Fibroblast of villous mesenchyme (primary cell): ENCODE measurements at places on chromosomes 1 and 21.

DNA sequence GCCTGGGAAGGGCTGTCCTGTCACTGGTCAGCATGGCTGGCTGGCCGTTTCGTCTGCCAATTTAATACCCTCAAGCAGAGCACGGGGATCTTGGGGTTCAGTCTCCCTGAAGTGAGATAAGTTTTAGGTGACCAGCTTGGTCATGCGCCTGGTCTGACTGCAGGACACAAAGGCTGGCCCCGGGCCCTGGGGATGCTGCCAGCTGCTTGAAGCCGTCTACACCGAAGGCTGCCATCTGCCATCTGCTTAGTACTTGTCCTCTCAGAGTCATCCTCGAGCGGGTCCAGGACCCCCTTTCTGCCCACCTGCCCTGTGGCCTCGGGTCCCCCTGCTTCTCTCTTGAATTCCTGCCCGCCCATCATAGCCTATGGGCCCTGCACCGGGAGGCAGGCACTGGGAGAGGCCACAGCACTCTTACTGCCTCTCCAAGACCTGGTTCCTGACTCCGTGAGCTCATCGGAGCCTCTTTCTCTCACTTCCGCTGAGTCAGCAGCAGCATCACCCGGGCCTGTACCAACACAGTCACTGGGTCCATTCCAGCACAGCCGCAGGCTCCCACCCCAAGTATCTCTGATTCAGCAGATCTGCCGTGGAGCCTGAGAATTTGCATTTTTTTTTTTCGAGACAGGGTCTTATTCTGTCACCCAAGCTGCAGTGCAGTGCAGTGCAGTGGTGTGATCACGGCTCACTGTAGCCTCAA, 7.0 kb downstream of the FBLIM1 start:
- peak; percentile 88 for DNase-seq

GRCh38 chr21:33069994-33070743, at the start of gene OLIG1:
Gene OLIG1 (plus strand): TSS chr21:33070141. CDS start chr21:33070247, 106 bp downstream.
- DNase-seq: peak; percentile 4

GRCh38 chr1:67685558-67686266, 711 bp downstream of the GADD45A start:
- peak; percentile 38 for DNase-seq

DNA sequence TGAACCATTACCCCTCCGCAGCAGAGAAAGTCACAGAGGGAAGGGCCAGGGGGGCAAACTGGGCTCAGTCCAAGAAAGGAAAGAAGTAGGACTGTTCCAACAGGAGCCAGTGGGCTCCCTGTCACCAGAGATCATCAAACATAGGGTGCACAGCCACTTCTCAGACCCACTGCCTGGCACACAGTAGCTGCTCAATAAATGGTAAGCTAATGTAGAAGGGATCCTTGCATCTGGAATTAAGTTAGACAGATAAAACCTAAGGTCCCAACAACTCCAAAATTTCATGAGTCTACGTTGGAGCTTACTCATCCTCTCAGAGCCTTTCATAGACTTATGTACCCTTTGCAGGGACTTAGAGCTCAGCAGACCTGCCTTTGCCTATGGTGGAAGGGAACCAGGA, 3.5 kb downstream of the BLACAT1 start:
- no peak for DNase-seq

DNA sequence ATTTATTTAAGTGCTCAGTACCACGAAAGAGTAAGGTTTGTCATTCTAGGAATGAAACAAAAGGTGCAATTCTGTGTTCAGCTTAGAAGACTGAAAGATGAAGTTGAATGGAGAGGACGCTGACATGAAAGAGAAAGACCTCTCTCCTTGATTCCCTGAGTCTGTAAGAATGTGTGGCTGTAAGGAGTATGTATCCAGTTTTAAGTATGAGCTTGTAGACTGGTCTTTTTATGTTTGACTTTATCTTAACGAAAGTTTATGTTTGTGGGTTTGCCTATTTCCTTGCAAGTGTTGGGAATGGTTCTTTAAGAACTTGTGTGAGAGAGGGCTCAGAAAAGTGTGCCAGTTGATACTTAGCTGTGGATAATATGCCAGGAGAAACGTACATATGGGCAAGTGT, 1.4 kb downstream of the CHD1L start:
- DNase-seq: peak; percentile 63

- DNase-seq: peak; percentile 62
These were observed 50.1 kb downstream of the BRWD1 start for GRCh38 chr21:39263372-39263771.

GRCh38 chr1:2055911-2056575, 5.8 kb downstream of the PRKCZ start:
- no peak for DNase-seq

DNA sequence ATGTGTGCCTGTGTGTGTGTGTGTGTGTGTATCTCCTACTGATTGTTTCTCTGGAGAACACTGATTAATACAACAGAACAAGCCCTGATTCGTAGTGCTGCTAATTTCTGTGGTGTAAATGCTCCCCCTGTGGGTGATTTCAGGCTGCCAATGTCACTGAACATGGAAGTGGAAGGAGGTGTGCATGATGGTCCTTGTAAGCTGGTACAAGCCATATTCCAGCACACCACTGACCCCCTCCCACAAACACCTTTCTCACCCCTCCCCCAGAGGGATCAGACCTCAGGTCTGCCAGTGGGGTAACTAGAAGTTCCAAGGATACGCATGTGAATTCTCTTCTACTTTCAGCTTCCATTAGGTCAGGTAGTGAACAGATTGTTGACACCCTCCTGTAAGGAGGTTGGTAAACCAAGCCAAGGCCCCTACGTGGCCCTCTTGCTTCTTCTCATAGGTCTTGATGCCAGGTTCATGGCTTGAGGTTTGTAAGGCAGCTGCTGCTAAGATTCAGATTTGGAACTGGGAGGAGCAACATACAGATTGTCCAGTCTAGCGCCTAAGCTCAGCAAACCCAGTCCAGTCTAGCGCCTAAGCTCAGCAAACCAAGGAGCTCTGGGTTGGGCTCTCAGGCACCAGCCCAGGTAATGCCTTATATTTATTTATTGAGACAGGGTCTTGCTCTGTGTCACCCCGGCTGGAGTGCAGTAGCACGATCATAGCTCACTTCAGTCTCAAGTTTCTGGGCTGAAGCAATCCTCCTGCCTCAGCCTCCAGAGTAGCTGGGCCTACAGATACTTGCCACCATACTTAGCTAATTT, 38.7 kb downstream of the DHCR24 start:
- no peak for DNase-seq

DNA sequence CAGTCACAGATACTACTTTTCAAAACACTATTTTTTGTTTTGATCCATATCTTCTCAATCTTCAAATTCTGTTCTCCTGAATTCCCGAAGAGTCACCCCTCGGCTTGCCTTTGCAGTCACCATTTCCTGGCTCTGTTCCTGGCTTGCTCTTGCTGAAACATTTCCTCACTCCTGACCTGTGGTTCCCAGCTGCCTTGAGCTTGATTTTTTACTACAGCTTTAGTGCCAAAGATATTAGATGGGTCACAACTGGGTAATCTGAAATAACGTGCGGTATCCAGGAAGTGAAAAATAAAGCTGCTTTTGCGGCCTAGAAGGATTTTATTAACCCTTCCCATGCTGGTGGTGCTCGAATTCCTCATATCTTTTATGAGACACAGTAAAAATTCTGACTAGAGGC, 318.8 kb downstream of the PCP4 start:
- DNase-seq: no peak

- no peak for DNase-seq
These were observed 76.1 kb upstream of the C8B start for GRCh38 chr1:57041901-57042300.

DNA sequence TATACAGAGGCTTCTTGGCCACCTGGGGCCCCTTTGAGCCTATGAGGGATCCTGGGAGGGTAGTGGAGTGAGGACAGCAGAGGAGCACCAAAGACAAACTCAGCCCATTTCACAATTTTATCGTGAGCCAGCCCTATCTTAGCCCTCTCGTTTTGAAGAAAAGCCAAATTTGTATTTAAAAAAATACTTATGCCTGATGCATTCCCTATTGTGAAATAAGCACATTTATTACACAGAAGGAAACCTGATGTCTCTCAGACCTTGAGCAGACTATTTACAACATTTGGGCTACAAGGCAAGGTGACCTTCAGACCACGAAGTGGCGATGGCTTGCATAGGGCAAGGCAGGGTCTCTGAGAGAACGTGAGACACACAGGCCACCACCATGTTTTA, 41.3 kb upstream of the H6PD start:
- DNase-seq: peak; percentile 84

DNA sequence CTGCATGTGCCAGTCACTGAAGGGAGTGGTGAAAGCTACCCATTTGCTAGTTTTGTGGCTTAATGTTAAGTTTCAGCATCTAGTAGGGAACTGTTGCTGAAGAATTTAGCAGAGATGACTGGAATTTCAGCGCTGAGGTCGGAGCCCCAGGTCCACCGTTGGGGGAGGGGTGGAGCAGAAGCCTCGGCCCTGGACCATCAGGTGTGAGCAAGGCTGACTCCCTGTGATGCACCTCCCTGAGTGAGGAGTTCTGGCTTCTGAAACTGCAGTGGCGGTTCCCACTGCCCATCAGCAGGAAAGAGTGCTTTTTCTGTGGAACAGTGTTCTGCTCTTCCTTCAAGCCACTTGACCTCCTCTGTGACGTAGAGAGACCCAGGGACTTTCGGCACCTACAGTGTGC, 1.3 kb downstream of the NOS1AP start:
- no peak for DNase-seq
